Left hindlimb (tissue), 1 donor: ENCODE measurements at places on chromosomes 7 and 10.

- no peak for DNase-seq
Measured at GRCh38 chr10:80532571-80532970, 5.1 kb upstream of the SH2D4B start.

DNA sequence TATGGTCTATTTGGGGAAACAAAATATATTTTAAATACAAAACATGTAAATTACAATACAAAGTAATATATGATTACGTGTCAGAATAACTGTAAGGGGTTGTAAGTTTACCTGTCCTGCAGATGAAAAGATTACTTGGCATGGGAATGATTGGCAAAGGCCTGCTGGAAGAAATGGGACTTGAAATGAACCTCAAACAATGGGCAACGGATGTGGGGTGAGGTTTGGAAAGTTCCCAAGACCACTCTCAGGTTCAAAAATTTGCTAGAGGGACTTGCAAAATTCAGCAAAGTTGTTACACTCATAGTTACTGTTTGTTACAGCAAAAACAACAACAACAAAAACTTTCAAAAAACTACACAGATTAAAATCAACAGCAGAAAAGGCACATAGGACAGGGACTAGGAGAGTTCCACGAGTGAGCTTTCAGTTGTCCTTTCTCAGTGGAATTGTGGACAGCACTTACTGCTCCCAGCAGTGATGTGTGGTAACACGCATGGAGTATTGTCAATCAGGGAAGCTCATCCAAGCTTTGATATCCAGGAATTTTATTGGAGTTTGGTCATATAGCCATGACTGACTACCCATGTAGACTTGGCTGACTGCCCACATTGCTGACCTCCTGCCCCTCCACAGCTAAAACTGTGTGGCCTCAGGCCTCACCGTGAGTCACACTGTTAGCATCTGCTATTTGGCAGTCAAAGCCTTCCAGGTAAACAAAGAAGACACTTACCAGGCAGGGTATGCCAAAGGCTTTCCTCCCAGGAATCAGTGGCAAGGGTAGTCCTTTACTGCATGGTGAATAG lies 43.8 kb downstream of the EXOC6 start:
- no peak for DNase-seq

GRCh38 chr10:18689498-18689897 lies 30.3 kb downstream of the ARL5B start:
- no peak for DNase-seq

- no peak for DNase-seq
Measured at GRCh38 chr10:88933564-88933963, 19.0 kb downstream of the ACTA2 start.

GRCh38 chr10:79547973-79548372 lies 12.2 kb downstream of the SFTPA2 start:
- DNase-seq = no peak

GRCh38 chr7:100572949-100573675 lies 588 bp downstream of the SAP25 start:
- no peak for DNase-seq

GRCh38 chr7:51101111-51101757 lies 215.4 kb downstream of the COBL start:
- no peak for DNase-seq

GRCh38 chr10:103111918-103112877 lies 80.9 kb downstream of the NT5C2 start:
- DNase-seq = no peak

GRCh38 chr7:114785496-114785895 lies 136.4 kb upstream of the MDFIC start:
- DNase-seq = no peak

- DNase-seq = peak; percentile 54
Measured at GRCh38 chr7:15669443-15670090, 16.9 kb downstream of the MEOX2 start.

DNA sequence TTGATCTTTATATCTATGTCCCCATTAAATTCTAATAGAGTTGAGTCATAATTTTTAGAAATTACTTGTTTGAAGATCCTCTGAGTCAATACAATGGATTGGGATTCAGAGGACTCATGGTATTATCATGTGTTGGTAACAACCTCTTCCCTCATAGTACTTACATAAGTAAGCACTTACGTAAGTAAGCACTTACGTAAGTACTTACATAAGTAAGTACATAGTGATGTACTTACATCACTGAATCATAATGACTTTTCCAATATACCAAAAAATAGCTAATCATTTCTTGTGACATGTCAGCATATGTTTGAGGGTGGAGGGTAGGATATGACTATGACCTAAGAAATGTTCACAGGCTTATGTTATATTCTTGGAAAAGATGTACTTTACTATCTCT lies 740.5 kb downstream of the SORCS1 start:
- DNase-seq = no peak

DNA sequence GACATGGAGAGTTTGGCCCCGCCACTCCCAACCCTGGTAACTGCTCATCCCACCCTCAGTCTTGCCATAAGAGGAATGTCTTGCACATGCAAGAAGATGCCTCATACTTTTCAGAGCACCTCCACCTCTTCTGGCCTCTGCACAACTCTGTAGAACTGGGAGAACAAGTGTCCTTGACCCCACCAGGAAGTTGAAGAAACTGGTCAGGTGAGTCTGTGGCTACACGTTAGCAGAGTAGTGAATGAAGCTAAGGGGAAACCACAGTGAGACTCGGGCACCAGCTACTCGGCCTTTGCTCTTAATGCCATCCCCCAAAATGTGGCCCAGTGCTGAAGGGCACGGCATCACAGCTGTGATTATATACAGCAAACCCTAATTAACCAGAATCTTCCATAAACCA lies 110.1 kb downstream of the ARID5B start:
- no peak for DNase-seq

GRCh38 chr10:5619362-5620211 lies 46.8 kb downstream of the ASB13 start:
- peak; percentile 91 for DNase-seq

GRCh38 chr10:21424459-21424861 lies 101.0 kb downstream of the SKIDA1 start:
- DNase-seq = no peak

DNA sequence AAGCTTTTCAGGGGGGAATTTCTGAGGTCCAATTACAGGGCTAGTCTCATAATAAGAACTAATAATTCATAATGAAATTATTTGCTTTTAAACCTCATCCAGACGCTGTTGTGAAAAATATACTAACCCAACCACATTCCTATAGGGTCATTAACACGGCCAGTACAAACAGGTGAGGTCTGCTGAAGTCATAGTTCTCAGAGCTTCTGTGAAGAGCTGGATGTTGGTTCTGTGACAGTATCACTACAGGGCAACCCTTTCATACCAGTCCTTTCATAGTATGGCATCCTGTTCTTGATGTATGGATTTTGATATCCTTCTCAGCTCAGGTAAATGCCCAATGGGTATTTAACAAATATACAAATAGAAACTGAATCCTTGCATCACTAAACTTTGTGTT lies 62.3 kb upstream of the FAM133B start:
- no peak for DNase-seq

GRCh38 chr7:23284871-23285270 lies 14.3 kb upstream of the MALSU1 start:
- no peak for DNase-seq

DNA sequence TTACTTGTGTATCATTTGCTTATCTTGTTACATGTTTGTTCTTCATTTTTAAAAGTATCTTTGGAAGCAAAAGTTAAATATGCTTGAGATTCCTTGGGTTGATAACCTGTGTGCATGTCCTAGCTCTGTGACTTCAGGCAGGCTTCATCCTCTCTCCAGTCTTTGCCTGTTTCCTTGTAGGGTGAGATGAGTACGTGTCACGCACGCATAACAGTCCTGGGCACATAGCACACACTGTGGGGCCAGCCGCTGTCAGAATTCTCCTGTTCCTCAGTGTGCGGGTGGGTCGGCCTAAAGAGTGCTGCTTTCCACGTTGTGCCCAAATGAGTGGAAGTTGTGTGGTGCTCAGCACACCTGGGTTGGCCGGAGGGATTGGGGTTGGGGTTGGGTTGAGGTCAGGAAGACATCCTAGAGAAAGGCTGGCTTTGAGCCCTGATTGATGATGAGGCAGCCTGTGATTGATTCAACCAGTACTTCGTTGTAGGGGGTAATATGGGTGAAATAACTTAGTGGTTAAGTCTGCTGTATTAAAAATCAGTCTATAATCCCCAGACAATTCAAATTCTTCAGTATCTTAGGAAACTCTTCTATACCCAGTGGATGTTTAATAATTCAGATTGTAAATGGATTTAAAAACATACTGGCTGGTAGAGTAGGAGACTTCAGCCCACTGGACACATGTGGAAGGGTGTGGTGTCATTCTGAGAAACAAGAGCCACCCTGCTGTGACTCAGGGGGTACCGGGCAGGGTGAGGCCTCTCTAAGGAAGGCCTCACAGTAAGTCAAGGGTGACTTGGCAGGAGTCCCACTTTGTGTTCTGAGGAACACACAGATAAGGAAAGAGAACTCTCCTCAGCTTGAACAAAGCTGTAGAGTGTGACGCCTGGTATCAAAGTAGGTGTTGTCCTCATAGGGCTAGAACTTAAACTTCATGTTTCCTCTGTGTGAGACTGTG lies 54.8 kb downstream of the DAGLB start:
- no peak for DNase-seq

GRCh38 chr10:70714245-70714644 lies 41.9 kb downstream of the ADAMTS14 start:
- no peak for DNase-seq

DNA sequence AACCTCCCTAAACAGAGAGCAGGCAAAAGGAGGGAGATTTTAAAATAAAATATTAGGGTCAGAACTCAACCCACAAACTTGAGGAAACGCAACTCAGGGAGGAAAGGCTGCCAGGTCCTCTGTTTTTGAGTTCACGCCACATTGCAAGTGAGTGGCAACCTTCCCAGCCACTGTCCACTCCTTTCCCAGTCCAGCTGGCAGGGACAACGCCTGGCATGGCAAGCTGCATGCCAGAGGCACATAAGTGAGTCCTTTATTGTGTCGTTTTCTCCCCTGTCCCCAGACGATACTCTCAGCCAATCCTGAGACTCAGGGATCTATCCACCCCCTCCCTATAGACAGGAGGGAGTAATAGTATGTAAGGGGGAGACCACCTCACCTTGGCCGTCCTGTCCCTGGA lies 22.4 kb downstream of the FBXW4 start:
- no peak for DNase-seq

GRCh38 chr10:132520177-132520811 lies 17.3 kb upstream of the INPP5A start:
- peak; percentile 88 for DNase-seq

GRCh38 chr7:75796420-75796819 lies 17.2 kb downstream of the CCL24 start:
- no peak for DNase-seq

DNA sequence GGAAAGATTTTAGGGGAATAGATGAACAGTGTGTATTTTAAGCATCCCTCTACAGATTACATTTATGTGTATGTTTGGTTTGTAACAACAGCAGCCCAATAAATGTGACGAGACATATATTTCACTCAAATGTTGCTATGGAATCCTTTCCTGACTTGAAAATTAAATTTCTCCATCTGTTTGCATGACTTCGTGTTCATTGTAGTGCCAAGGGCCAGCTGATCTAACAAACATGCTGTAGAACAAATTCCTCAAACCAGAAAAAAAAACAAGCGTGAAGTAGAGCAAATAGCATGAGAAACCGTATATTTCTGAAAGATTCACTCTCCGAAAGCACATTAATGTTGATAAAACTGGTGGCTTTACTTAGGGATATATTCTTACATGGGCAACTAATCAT lies 87.8 kb downstream of the NRCAM start:
- DNase-seq = no peak

DNA sequence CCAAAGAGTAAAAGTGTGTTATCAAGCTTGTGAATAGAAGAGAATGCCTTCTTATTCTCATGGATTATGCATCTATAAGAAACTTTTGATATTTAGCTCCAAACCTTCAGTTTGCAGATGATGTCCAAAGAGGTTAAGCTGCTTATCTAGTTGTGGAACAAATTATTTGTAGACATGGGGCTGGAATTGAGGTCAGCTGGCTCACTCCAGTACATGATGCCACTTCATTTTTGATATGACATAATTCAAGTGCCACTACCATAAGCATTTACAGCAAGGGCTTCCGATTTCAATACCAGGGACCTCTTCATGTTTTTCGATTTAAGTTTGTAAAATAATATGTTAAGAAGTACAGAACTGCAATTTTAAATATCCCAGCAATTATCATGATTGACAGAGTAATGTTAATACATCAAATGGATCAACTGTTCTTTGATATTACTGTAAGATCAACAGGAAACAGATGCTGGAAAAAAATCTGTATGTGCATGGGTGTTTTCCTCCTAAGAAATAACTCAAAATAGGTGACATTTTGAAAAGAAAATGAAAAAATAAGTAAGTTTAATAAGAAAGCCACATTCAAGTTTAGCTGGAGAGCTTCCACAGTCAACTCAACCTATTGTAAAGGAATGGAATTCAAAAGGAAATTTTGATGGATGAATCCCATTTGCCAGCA lies 12.7 kb downstream of the FAM3C start:
- DNase-seq = no peak
